Stimulated activated CD4-positive, alpha-beta T cell treated with anti-CD3 and anti-CD28 coated beads, Interleukin-4, amount 100 ng/mL, for 4 hours (primary cell): ENCODE measurements at places on chromosomes 5 and 9.

GRCh38 chr9:121865060-121865459 lies 213.6 kb downstream of the DAB2IP start:
- DNase-seq: no peak

DNA sequence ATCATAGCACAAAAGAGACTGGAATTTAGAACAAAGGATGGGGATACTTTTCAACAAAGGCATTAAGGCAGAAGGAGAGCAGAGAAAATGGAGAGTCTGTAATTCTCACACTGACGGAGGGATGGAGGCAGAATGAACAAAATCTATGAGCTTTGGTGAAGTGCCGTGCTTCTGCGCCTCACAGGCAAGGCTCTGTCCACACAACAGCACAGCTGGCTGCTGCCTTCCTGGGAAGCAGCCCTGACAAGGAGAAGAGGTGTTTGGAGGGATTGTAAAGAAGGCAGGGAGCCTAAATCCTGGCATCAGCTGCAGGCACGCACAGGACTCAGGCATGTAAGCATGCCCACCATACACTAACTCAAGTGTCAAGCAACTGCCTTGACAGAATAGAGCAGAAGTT lies 485.2 kb upstream of the KIF2A start:
- no peak for DNase-seq

DNA sequence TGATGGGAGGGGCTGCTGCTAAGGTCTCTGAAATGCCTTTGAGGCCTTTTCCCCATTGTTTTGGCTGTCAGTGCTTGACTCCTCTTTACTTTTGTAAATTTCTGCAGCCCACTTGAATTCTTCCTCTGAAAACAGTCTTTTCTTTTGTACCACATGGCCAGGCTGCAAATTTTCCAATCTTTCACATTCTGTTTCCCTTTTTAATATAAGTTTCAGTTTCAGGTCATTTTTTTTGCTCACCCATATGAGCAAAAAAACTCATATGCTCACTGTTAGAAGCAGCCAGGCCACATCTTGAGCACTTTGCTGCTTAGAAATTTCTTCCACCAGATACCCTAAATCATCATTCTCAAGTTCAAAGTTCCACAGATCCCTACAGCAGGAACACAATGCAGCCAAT lies 234.6 kb upstream of the ADRA1B start:
- DNase-seq: no peak

- DNase-seq: no peak
These were observed 172.8 kb downstream of the AUH start for GRCh38 chr9:91188719-91189590.

DNA sequence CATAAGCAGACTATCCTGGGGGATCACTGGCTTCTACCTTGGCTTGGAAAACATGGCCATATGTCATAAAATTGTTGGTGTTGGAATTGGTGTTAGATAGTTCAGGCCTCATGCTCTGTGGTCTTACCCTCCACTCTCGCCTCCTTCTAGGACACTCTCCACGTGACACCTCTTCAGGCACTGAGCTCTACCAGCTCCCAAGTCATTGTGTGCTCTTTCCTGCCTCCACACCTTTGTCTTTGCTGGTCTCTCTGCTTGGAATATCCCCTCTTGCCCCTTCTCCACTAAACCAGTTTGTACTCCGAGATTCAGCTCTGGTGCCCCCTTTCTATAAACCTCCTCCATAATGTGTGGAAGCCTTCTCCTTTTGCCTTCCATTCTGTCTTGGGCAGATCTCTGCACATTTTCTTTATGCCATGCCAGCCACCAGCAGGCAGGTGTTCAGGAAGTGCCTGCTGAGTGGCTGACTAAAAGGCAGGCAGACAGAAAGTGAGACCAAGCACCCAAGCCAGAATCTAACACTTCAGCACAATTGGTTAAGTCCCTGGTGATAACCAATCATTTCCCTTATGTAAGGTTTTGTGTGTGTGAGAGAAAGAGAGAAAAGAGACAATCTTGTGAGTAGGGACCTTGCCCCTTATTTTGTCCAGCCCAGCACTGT lies 37.7 kb downstream of the SAR1B start:
- no peak for DNase-seq

- DNase-seq: no peak
These were observed 103.7 kb upstream of the TLX3 start for GRCh38 chr5:171205375-171205774.

DNA sequence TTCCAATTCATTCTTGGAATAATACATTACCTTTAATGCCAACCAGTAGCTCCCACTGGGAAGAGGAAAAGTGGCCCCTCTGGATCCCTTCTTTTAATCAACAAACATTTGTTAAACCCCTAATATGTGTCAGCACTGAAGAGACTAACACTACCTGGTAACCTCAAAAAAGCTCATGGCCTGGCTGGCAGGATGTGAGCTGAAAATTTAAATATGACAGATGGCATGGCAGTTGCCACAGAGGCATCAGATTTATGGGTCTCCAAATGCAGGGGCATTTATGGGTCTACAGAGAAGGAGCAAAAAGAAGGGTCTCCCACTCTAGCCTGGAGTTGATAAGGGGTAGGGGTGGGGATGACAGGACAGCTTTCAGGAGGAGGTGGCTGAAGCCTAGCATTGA lies 12.5 kb downstream of the DNAH5 start:
- DNase-seq: no peak

DNA sequence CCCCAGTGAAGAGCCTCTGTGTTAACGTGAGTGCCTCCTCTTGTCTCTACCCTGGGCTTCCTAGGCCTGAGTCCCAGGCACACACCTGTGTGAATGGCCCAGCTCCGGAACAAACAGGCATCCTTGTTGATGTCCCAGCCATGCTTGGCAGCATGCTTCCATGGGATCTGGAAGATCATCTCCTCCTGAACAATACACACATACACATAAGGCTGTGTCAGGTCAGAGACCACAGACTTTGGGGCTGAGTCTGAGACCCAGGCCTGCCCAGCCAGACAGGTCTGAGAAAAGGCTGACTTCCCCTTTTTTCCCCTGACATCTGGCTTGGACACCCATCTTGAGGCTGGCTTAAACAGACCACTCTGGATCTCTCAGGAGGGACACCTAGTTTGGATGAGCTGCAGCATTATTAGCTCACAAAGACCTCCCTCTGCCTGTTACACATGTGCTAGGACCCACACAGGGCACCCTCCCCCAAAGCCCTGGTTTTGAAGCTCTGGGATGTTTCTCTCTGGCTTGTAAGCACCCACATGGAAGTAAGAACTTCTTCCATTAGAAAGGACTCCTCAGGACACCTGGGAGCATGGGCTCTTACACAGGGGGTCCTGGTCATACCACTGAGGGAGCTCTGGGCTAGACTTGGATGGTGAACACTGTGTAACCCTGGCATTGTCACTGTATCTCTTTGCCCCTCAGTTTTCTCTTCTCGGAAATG lies 2.6 kb downstream of the IRF1 start:
- no peak for DNase-seq

DNA sequence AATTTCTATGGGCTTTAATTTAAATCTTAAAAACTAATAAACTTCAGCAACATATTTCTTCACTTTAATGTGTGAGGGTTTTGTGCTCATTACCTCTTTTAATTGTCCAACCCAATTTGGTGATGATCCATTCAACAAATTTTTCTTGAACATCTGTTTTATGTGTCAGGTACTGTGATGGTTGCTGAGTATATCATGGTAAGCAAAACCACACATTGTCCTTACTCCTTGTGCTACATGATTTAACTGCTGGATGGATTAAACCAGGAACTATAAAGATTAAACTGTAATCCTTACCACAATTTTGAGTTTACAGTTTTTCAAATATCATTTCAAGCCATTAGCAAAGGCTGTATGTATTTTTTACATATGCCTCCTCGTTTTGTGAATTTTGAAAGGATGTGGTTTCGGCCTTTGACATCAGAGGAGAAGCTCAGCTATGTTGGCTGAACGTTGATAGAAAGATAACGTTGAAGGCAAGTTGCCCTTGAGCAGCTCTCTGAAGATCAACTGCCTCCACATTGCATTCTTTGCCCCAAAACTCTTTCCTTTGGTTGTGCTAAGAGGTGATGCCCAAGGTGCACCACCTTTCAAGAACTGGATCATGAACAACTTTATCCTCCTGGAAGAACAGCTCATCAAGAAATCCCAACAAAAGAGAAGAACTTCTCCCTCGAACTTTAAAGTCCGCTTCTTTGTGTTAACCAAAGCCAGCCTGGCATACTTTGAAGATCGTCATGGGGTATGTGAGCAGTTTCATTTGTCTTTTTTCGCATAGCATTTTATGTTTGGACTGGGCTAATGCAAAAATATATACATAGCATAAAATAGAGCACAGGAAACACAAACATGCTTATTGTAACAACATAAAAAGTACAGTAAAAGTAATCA lies at the start of gene ITK:
Gene ITK (plus strand): TSS at position 467 of the 891 bp plus-strand sequence. CDS start 138 bp downstream, at position 605.
- DNase-seq: peak; percentile 42

DNA sequence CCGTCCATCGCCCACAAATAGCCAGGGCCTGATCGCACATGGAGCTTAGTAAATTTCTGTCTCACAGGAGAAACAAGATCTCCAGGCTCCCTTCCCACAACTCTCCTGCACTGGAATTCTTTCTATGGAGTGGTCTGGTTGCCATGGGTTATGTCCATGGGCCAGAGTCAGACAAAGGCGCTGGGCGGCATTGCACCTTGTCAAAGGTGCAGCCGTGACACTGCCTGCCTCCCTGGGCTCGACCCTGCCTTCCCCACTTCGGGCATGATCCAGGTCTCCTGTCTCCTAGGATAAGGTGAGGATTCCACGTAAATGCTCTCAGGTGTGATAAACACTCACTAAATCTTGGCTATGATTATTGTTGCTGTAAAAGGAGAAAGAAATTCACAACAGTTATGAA lies 130.0 kb downstream of the ADAMTS16 start:
- DNase-seq: no peak

DNA sequence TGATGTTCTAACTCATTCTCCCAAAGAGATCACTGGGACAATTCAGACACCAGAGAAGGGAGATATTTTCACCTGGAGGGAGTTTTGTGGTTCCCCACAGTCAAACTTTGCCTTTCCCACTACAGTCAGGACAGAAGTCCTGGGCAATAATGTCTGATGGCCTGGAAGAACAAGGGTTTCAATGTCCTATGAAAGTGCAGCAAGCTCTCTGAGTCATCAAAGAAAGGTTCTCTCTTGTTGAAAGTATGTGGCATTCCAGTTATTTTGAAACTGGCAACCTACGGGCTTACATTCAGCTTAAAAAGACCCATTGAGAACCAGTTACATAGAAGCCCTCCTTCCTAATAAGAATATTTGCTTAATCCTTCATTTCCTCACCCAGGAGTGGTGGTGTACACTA lies 103.9 kb downstream of the INSYN2B start:
- DNase-seq: no peak

GRCh38 chr5:158869092-158869491 lies 230.6 kb downstream of the EBF1 start:
- DNase-seq: no peak

GRCh38 chr5:53165431-53166182 lies 56.0 kb upstream of the MOCS2 start:
- no peak for DNase-seq

DNA sequence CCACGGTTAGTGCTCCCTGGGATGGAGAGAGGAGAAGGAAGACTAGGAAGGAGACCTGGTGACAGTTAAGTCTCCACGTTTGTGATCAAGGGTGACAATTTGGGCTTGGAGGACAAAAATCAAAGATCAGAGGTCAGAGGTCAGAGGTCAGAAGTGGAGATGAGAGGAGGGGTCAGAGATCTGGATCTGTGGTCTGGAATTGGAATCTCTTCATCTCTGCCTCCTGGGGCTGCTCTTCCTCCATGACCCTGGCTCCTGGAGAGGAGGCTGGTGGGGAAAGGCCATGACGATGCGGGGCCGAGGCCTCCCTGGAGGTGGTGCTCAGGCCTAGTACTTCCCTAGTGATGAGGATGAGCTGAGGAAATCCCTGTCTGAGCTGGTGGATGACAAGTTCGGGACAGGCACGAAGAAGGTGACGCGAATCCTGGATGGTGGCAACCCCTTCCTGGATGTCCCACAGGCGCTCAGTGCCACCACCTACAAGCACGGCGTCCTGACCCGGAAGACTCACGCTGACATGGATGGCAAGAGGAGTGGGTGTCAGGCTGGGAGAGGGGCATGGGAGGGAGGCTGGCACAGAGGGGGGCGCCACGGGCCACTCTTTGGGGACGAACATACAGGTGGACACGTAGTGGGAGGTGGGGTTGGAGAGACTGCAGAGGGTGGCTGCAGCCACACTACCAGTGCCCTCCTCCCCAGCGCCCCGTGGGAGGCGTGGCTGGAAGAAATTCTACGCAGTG lies 41.0 kb downstream of the PSD2 start:
- no peak for DNase-seq

- no peak for DNase-seq
These were observed 740.3 kb upstream of the CDH6 start for GRCh38 chr5:30453168-30453567.

DNA sequence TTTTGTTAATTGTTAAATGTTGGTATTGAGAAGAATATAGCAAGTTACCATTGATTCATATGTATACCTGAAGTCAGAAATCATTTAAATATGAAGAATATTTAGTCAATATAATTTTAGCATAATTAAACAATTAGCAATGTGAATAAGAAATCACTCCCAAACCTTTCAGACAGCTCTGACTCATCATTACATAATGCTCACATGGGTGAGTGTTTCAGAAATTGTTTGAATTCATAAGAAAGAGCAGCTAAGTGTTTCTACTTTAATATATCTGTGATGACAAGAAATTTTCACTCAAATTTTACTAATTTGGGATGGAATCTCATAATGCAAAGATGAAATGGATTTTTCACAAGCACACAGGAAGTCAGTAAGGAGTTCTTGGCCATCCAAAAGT lies 42.0 kb upstream of the CDC42SE2 start:
- DNase-seq: no peak

GRCh38 chr5:179226696-179227095 lies 118.6 kb downstream of the ADAMTS2 start:
- no peak for DNase-seq

DNA sequence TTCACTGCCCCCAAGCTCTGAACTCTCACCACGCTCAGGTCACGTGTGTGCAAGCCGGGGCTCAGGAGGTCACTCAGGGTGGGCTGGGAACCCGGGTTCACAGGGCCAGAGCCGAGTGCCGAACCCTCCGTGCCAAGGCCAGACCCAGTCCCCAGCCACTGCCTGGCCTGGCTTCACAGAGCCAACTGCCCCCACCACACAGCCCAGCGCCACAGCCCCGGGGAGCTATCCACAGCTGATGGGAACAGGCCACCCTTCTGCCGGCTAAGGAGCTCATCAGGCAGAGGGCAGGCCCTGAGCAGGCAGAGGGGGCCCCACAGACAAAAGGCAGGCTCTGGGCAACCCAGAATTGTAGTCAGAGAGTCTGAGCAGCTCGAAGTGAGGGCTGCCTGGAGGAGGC lies 117.0 kb downstream of the VAV2 start:
- DNase-seq: no peak
